ENCODE measurements at places on chromosomes 7 and 10. TPM values are rescaled to one million over a fixed set of nuclear protein-coding genes. Genes with fewer than 3 reads are reported as not detected.

Gene CCDC3
- total RNA-seq = 4.8 TPM

Gene CCL24
- 9.1 TPM for total RNA-seq

Gene LLCFC1
- not detected for total RNA-seq

Gene SPDYE5
- not detected for total RNA-seq

DNA sequence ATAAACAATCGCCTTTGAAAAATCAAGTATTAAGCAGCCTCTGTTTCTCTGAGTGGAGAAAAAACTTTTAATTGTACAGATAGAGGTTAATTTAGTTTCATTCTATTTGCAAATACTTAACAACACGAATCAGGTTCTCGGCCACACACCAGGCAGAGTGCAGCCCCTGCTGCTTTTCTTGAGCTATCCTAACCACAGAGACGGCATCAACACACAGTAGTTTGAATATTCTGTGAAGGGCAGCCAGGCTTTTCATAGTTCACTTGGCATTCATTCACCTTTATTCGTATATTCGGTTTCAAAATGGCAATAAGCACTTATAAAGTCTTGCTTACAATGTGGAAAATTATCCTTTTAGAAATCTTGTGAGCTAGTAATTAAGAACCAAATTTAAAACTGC is 5.7 kb downstream of the ADARB2 start:
- DNase-seq = no peak

- DNase-seq = peak; percentile 48
These were observed 110.6 kb downstream of the AUTS2 start for GRCh38 chr7:69708857-69709256.

DNA sequence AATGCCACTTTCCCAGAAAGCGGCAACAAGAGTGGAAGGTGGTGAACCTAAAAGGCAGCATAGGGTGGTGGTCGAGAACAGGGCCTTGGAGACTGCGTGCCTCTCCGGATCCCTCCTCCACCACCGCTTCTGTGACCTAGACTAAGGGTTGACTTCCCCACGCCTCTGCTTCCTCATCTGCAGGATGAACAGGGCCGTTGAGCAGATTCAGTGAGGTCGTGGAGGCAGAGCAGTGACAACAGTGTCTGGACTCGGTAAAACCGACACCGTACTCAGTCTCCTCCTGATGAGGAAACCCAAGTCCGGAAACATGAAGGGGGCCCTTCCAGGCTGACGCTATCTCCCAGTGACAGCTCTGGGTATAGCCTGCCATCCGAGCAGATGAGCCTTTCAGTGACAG is 162.6 kb downstream of the CELF2 start:
- peak; percentile 30 for DNase-seq

DNA sequence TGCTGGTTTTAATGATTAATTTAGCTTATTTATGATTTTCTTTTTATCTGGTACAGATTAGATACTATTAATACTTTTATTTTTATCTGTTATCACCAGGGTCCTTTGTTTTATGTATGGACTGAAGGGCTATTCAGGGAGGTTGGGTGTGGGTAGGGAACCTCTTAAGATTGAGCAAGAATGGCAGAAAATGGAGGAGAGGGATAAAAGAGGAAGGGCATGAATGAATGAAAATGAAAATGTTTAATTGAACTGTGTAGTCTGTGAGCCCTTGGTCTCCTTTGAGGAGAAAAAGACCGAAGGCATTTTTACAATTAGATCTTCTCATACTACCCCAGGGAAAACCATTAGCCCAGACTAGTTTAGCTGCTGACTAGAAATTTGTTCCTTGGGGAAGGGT is 93.1 kb downstream of the CDK14 start:
- DNase-seq = no peak

- no peak for DNase-seq
These were observed 103.2 kb upstream of the VIPR2 start for GRCh38 chr7:159247910-159248309.

DNA sequence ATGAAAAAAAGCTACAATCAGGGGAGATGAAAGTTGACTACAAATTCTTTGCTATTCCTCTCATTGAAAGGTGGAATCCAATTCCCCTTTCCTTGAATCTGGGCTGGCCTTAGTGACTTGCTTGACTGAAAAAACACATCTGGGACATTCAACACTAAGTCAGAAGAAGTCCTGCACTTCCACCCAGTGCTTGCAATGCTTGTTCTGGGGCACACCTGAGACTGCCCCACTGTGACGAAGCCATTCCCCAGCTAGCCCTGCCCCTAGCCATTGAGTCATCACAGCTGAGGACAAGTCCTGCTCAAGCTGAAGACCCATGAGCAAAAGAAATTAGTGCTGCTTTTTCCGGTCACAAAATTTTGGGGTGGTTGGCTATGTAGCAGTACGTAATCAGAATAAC is 19.2 kb upstream of the GRID1 start:
- DNase-seq = no peak

- no peak for DNase-seq
These were observed 49.1 kb upstream of the INSYN2A start for GRCh38 chr10:127245456-127245855.

- DNase-seq = peak; percentile 67
These were observed 2.1 kb downstream of the ADD3 start for GRCh38 chr10:110009736-110010475.

DNA sequence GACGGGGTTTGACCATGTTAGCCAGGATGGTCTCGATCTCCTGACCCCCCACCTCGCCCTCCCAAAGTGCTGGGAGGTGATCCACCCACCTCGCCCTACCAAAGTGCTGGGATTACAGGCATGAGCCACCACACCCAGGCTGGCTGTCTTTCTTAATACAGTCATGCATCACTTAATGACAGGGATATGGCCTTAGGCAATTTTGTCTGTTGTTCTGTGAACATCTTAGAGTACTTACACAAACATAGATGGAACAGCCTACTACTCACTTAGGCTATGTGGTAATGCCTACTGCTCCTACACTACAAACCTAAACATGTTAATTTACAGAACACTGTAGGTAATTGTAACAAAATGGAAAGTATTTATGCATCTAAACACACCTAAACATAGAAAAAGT is 106.6 kb upstream of the KCNMA1 start:
- no peak for DNase-seq

DNA sequence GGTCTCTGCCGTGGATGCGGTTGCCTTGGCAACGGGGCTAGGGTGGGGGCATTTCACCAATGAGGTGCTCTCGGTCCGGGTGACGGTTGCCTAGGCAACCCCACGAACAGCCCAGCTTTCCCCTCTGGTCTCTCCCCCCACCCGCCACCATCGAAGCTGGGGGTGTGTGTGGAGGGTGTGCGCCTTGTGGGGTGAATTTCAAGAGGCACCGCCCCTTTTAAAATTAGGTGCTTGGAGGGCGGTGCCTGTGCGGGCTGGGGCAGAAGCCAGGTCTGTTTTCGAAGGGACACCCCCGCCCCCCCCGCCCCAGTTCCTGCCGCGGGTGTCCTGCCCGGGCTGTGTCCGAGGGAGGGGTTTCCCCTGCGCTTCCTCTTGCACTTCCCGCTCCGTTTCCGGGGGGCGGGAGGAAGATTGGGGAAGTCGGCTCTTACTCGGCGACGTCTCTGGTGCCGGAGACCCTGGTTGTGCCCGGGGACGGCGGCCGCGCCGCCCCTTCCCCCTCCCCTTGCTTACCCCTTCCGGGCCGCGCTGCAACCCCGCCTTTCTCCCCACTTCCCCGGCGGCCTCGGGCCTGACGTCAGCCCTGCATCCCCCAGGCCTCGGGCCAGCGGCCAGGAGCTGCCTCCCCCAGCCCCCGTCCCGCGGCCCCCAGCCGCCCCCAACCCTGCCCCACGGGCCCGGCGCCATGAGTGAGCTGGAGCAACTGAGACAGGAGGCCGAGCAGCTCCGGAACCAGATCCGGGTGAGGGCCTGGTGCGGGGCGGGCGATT is 2.2 kb downstream of the GNB2 start:
- peak; percentile 80 for DNase-seq

DNA sequence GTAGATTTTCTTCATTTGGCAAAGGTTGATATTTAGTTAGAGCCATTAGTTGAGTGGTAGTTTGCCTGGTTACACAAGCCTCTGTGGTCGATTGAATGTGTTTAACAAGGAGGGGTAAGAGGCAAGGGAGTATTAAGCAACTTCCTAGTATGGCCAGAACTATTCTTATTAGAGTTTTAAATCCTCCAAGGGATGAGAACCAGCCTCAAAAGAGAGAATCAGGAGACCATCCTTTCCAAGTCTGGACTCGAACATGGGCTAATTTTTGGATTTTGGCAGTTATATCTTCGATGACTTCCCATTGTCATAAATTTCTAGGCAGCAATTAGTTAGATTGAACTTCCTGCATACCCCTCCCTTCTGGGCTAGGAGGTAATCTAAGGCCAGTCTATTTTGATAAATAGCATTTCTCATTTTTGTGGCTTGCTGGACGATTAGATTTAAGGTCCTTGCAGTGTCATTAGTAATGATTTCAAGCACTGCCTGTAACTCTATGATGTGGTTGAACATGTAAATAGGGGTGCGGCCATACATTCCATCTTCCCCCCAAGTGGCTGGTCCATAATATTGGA is 219.5 kb upstream of the KCND2 start:
- no peak for DNase-seq

- DNase-seq = no peak
These were observed 596.4 kb upstream of the GHITM start for GRCh38 chr10:83542774-83543411.

DNA sequence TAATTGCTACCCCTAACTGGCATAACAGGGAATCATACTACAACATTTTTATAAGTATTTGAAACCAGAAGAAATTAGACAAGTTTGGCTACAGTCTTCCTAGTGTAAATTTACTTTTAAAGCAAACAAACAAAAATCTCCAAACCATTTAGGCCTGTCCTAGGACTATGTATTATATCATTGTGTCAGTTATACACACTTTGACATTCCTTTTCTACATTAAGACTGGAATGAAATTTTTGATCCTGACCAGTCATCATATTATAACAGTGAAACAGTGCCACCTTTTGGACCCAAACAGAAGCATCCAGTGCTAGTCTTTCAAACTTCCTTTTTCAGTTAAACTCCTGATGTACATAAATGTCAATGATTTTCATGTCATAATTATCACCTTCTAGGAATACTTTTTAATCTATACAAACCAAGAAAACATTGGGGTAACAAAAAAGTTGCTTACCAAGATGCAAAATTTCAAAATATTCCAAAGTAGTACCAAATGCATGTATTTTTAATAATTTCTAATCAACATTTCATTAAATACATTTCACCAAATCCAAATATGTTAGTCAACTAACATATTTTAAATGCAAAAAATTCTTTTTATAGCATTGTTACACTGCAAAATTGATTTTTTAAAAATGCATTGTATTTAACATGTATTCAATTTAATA is 75.7 kb downstream of the IMMP2L start:
- no peak for DNase-seq

DNA sequence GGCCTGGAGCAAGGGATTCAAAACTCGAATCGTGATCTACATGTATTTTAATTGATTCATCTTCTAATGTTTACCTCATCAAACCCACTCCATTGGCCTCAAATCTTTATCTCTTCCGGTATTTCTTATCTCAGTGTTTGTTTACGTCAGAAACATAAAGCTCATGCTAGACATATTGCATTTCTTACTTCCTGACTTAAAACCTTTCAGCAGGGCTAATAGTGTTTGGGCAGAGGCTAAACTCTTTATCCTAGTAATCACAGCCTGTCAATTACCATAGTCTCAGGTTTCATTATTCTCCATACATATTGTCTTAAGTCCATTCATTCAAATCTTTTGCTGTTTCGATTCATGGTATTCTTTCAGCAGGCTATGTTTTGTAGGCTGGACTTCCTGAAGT is 81.3 kb upstream of the AGR3 start:
- DNase-seq = no peak

All from stomach (tissue), 19 donors.